ENCODE measurements at places on chromosomes 16 and 17. TPM values are rescaled to one million over a fixed set of nuclear protein-coding genes. Genes with fewer than 3 reads are reported as not detected.
A peak's percentile ranks its signal among the peaks of the same experiment; 100 is the strongest.

Gene KCNJ16
- not detected for total RNA-seq

Gene MRPS7
- total RNA-seq, result 127 TPM

Gene ABAT
- 25.2 TPM for total RNA-seq

Gene SLC2A4
- 10.0 TPM for total RNA-seq

Gene KRTAP2-1
- total RNA-seq, result not detected

Gene ORMDL3
- total RNA-seq, result 76.7 TPM

Gene PARD6A
- 49.1 TPM for total RNA-seq

Gene CHD9NB
- 0.17 TPM for total RNA-seq

Gene CCL16
- total RNA-seq, result 0.22 TPM

Gene PRR15L
- total RNA-seq, result not detected

GRCh38 chr16:10181196-10182162, 749 bp downstream of the GRIN2A start:
- peak; percentile 63 for DNase-seq

- no peak for DNase-seq
These were observed 81.6 kb downstream of the CACNG1 start for GRCh38 chr17:67125924-67126323.

DNA sequence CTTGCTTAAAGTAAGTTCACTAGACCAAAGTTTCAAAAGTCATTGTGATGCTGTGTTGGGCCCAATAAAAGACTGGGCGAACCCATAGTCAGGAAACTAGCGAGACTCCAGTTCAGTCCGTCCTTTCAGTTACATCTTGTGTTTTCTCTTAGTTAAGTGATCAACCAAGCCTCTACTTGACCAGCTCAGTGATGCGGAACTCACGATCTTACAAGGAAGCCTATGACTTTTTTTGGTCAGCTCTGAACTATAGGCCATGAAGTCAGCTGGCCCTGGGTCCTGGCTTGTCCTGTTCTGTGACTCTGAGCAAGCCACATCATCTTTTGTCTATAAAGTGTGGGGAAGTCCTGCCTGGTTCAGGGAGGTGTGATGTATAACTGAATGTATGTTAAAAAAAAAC, 21.7 kb upstream of the WSCD1 start:
- no peak for DNase-seq

DNA sequence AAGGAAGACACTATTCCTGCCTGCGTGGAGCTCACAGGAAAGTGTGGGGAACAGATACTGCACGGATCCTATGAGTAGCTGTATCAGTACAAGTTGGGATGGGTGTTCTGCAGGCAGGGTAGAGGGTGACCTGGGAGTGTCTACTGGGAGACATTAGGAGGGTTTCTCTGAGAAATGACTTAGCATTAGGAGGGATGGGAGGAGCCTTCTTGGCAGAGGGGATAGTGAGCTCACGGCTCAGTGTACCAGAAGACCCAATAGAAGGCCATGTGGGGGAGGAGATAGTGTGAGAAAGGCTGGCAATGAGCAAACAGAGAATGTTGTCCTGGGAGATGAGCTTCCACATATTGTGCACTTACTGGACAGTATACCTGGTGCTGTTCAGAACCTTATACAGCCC, 109.1 kb downstream of the MSI2 start:
- DNase-seq, result peak; percentile 65

- no peak for DNase-seq
These were observed 54.5 kb upstream of the ADORA2B start for GRCh38 chr17:15890279-15890892.

- DNase-seq, result no peak
These were observed 28.1 kb downstream of the KIAA0513 start for GRCh38 chr16:85055493-85056210.

DNA sequence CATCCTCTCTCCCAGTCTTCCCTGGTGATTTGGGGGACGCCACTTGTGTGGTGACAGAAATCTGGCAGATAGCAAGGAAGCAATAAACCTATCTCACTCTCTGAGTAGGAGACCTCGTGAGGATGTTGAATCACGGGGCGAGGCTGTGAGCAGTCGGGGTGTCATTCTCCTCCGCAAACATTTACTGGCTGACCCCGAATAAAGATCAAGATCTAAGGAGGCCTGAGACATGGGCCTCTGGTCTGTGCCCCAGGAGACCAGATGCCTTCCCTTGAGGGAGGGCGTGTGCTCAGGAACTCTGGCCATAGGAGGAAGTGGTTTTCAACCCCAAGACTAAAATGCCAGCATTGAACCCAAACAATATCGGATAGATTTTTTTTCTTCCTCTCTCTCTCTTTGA, 53.1 kb downstream of the FOXL1 start:
- DNase-seq, result no peak

- peak; percentile 57 for DNase-seq
These were observed at the start of gene ZNF768 for GRCh38 chr16:30526137-30526822. Gene ZNF768 (minus strand): TSS chr16:30526566. CDS start chr16:30526413, 153 bp downstream.

DNA sequence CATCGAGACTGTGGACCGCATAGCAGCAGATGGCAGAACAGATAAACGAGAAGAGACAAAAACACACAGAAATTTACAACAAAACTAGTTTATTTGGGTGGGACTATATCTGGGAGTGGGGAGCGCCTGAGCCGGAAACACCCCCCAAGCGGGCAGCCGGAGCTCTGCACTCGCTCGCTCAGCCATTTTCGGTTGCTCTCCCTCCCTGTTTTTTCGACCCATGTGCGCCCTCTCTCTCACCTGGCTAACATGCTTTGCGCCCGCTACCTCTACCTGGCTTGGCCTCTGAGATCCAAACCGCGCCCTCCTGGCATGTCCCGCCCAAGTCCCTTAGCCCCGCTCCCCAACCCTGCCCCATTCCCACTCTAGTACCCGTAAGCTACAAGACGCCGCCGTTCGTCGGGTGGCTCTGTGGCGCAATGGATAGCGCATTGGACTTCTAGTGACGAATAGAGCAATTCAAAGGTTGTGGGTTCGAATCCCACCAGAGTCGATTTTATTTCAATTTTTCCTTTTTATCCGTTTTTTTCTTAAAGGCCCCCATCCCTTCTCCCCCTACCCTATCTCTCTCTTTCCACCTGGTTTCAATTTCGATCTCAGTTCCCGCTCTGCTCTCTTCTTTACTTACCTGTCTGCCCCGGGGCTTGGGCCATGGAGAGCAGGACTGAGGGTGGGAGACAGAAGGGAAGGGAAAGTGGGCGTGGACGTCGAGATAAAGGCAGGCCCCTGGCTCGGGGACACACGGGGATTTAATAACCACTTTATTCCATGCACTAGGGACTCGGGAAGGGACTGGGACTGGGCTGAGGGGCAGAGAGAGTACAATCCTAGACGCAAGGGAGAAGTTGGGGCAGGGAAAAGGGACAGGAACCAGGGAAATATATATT, 2.4 kb upstream of the ALOXE3 start:
- DNase-seq, result peak; percentile 65

GRCh38 chr17:17110520-17110919, 68.3 kb downstream of the MPRIP start:
- DNase-seq, result no peak

- DNase-seq, result peak; percentile 34
These were observed 13.1 kb upstream of the LPCAT2 start for GRCh38 chr16:55495616-55496289.

- DNase-seq, result no peak
These were observed at the start of gene CDH13 for GRCh38 chr16:82626791-82627261. Gene CDH13 (plus strand): TSS chr16:82626969.

GRCh38 chr17:80859002-80859941, 132.4 kb upstream of the CHMP6 start:
- DNase-seq, result peak; percentile 86

DNA sequence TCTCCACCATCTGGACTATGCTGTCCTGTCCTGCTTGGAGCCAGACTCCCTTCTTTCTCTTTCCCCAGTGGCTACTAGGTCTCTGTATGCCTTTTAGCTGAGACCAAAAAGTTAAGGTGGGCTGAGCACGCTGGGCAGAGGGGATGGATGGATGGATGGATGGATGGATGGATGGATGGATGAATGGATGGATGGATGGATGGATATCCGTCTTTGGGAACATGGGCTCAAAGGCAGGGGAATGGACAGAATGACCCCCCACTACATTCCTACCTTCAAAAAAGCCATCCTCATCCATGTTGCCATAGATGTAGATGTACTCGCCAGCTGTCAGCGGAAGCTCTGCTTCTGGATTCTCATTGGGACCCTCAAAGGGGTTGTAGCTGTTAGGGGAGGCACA, 12.8 kb downstream of the TSPOAP1 start:
- DNase-seq, result no peak

DNA sequence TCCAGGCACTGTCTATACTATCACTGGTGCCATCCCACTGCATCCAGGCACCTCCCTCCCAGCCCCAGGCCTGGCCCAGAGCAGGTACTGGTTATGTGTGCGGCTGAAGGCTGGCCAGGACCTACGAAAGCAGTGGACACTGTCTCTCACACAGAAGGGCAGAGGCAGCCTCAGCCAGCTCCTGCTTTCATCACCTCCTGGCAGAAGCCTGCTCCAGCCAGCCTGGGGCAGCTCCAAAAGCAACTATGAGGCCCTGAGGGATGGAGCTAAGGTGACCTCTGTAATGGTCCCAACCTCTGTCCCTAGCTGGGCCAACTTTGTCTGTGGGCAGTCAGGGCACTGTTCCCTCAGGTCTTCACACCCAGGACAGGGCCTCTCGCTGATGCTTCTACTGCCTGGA, 18.8 kb downstream of the HSD11B2 start:
- peak; percentile 69 for DNase-seq

DNA sequence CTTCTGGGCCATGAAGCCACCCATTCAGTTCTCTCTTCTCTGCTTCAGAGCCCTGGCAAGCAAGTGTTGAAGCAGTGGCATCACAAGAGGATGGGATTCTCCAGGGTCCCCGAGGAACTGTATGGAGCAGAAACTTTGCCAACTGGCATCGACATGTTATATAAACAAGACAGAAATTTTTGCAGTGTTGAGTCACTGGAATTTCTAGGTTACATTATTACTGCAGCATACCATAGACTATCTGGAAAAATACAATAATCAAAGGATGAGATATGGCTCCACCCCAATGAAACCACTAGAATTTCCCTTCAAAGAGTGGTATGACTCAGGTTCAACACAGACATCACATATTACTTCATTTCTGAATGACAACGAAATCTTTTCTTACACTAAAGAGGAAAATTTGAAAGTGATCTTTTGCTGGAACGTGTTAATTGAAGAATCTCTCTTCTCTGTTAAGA, 343.0 kb upstream of the DYNLRB2 start:
- DNase-seq, result no peak

DNA sequence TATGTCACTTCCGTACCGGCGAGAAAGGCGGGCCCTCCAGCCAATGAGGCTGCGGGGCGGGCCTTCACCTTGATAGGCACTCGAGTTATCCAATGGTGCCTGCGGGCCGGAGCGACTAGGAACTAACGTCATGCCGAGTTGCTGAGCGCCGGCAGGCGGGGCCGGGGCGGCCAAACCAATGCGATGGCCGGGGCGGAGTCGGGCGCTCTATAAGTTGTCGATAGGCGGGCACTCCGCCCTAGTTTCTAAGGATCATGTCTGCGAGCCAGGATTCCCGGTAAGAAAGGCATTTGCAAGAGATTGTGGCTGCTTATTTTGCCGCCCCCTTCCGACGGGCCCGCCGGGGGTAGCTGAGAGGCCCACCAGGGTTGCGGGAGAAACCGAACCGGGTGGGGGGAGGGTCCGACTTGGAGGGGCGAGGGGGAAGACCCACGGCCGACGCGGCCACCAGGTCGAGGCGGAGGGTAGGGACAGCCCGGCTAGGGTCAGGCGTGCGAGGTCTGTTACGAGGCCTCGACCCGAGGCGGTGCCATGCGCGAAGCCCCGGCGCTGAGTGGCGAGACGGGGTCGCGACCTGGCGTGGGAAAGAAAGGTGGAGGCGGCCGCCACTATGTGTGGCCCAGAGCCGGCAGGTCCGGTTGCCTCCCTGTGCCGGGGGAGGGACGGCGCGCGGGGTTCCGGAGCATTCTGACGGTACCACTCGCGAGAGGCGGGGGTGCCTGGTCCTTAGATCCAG, 6.7 kb upstream of the CD68 start:
- peak; percentile 100 for DNase-seq

GRCh38 chr17:11935734-11936406, 61.4 kb downstream of the ZNF18 start:
- DNase-seq, result peak; percentile 42

- no peak for DNase-seq
These were observed 101.4 kb downstream of the KATNIP start for GRCh38 chr16:27651301-27651700.

DNA sequence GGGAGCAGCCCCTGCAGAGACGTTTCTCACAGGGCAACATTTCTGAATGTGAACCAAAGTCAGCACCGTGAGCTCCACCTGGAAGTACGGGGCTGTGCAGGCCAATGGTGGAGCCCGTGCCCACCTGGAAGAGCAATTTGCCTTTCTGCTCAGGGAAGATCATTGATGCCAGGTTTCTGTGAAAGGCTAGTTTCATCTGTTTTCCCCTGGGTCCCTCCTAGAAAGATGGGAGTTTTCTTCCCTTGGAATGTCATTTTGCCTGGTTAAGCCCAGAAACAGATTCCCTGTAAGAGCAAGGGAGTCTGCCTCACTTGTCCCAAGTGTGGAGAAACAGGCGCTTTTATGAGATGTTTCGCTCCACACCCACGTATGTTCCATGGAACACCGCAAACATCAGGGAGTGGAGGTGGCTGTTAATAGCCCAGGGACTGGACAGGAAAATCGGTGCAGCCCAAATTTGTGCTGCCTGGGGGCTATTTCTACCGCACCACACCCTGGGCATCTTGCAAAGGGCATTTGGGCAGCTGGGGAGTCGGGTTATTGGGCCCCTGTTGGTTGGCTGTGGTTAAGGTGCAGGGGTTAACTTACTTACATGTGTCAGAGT, 2.6 kb downstream of the SLC6A4 start:
- no peak for DNase-seq

DNA sequence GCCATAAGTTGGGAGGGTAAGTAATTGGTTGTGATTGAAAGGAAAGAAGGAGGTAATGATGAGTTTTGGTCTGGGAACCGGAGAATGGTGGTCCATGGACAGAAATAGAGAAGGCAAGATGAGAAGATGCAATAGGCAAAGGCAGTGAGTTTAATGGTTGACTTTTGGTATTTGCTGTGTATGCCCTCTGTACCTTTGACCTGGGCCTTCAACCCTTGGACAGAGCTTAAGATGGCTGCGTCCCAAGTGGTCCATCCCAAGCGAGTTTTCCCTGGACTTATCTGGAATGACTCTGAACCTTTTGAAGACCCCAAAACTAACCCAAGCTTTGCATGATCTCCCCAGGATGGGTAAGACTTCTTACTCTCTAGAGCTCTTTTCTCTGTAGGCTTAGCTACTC, 664.5 kb downstream of the MAF start:
- DNase-seq, result no peak

DNA sequence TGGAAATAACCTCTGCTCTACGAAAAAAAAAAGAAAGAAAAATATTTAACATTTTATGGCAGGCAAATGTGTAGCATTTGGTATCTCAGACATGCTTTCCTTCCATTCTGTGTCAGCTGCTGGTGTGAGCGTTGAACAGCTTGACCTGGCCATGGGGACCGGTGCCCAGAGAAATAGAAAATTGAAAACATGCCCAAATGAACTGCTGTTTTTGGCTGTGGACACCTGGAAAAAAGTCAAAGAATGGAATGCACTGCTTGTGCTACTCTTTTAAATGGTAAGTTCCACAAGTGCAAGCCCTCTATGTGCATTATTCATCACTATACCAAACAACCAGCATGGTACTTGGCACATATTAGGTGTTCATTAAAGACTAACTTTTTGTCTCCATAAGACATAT, 127.2 kb downstream of the CDH8 start:
- DNase-seq, result no peak

- peak; percentile 8 for DNase-seq
These were observed 16.0 kb downstream of the MPRIP start for GRCh38 chr17:17058304-17058703.
